ENCODE measurements at places on chromosomes 2 and 18. TPM values are rescaled to one million over a fixed set of nuclear protein-coding genes. Genes with fewer than 3 reads are reported as not detected.

UGT1A3 gene
- not detected for total RNA-seq

ALKAL2 gene
- total RNA-seq, result not detected

RPRM gene
- not detected for total RNA-seq

B3GNT7 gene
- 0.38 TPM for total RNA-seq

UGT1A8 gene
- total RNA-seq, result not detected

RGPD3 gene
- 0.11 TPM for total RNA-seq

SCN9A gene
- 0.14 TPM for total RNA-seq

ATAD2B gene
- total RNA-seq, result 35.4 TPM

FAM124B gene
- total RNA-seq, result 1.1 TPM

RASGRP3 gene
- total RNA-seq, result 5.7 TPM
